ENCODE measurements at places on chromosomes 5 and 9.

- H3K4me3 ChIP-seq, result no peak overlapping the region
- no peaks in the 10 kb centered on the region for H3K27me3 ChIP-seq
- H3K4me1 ChIP-seq, result peaks cover 6% of the 10 kb centered on the region
- no peaks in the 10 kb centered on the region for H3K36me3 ChIP-seq
- peak; percentile 23 for DNase-seq
Observed at GRCh38 chr5:126718236-126718868, 58.6 kb upstream of the LMNB1 start.

- DNase-seq, result no peak
- no peak overlapping the region for H3K27ac ChIP-seq
- no peaks in the 10 kb centered on the region for H3K36me3 ChIP-seq
- no peaks in the 10 kb centered on the region for H3K27me3 ChIP-seq
- H3K4me3 ChIP-seq, result no peak overlapping the region
- peaks cover 5% of the 10 kb centered on the region for H3K4me1 ChIP-seq
Observed at GRCh38 chr5:103890313-103890712, 327.7 kb upstream of the NUDT12 start.

GRCh38 chr5:107487056-107487542 lies 183.6 kb downstream of the EFNA5 start:
- H3K36me3 ChIP-seq, result no peaks in the 10 kb centered on the region
- DNase-seq, result no peak
- no peak overlapping the region for H3K27ac ChIP-seq
- H3K4me3 ChIP-seq, result no peak overlapping the region
- peaks cover 3% of the 10 kb centered on the region for H3K4me1 ChIP-seq

DNA sequence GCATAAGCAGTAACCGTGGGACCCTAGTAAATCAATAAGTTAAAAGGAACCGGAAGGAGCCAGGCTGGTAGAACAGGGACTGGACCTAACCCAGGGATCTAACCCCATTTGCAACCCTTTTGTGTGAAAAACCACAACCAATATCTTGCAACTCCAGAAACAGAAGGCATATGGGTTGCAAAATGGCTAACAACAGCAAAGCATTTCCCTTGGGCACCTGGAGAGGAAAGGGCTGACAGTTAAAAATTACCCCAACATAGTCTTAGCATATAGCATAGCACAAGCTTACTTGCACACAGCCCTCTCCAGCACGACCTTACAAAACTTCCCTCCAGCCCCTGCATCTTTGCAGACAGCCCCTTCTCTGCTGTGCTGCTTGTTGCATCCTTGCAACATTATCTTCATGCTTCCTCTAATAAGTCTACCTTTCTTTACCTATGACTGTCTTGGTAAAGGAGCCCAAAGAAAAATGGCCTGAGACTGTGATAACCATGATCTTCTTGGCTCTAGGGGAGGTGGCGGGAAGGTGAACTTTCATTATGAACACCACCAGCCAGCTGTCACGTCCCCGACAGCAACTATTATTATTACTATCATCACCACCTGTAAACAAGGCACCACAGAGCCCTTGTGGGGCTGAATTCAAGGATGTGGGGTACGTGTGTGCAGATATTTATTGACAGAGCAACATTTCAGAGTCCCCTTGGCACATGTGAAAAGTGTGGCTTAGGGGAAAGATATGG lies 49.8 kb downstream of the PRRC1 start:
- no peaks in the 10 kb centered on the region for H3K36me3 ChIP-seq
- no peak overlapping the region for H3K27ac ChIP-seq
- no peaks in the 10 kb centered on the region for H3K4me1 ChIP-seq

- no peak for DNase-seq
- H3K27me3 ChIP-seq, result no peaks in the 10 kb centered on the region
- H3K27ac ChIP-seq, result no peak overlapping the region
- no peak overlapping the region for H3K4me3 ChIP-seq
- peaks cover 13% of the 10 kb centered on the region for H3K4me1 ChIP-seq
Observed at GRCh38 chr9:90033028-90033650, 428.3 kb downstream of the GADD45G start.

GRCh38 chr9:93875330-93875729 lies 79.8 kb downstream of the BARX1 start:
- no peak overlapping the region for H3K4me3 ChIP-seq
- no peak overlapping the region for H3K27ac ChIP-seq
- no peaks in the 10 kb centered on the region for H3K4me1 ChIP-seq
- DNase-seq, result no peak

- peaks cover 2% of the 10 kb centered on the region for H3K27me3 ChIP-seq
- no peak overlapping the region for H3K4me3 ChIP-seq
- H3K4me1 ChIP-seq, result peaks cover 28% of the 10 kb centered on the region
- H3K27ac ChIP-seq, result no peak overlapping the region
Observed at GRCh38 chr5:67089200-67089725, 107.3 kb downstream of the CD180 start.

GRCh38 chr5:54860321-54860720 lies 125.1 kb downstream of the ESM1 start:
- no peak overlapping the region for H3K27ac ChIP-seq
- H3K27me3 ChIP-seq, result no peaks in the 10 kb centered on the region
- no peak overlapping the region for H3K4me3 ChIP-seq
- H3K36me3 ChIP-seq, result no peaks in the 10 kb centered on the region

DNA sequence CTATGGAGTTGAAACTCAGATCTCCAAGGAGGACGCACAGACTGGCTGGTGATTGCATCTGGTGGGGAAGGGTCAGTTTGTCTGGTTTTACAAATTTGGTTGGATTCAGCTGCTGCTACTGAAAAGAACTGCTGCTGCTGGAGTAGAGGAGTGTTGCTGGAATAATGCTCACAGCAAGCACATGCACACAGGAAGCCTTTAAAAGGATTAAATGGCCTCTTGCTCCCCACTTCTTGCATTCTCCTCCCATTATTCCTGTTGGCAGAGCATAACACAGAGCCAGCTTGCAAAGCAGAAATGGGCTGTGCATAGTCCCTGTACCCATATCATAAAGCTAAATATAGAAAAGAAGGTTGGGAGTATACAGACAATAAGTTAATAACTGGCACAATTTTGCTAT lies 16.6 kb downstream of the ZNF474 start:
- H3K27ac ChIP-seq, result no peak overlapping the region
- peaks cover 2% of the 10 kb centered on the region for H3K4me1 ChIP-seq
- no peak overlapping the region for H3K4me3 ChIP-seq

- H3K27ac ChIP-seq, result no peak overlapping the region
- no peak overlapping the region for H3K4me3 ChIP-seq
- no peak for DNase-seq
- no peaks in the 10 kb centered on the region for H3K4me1 ChIP-seq
- H3K36me3 ChIP-seq, result no peaks in the 10 kb centered on the region
Observed at GRCh38 chr5:73857446-73857845, 231.4 kb downstream of the ARHGEF28 start.

DNA sequence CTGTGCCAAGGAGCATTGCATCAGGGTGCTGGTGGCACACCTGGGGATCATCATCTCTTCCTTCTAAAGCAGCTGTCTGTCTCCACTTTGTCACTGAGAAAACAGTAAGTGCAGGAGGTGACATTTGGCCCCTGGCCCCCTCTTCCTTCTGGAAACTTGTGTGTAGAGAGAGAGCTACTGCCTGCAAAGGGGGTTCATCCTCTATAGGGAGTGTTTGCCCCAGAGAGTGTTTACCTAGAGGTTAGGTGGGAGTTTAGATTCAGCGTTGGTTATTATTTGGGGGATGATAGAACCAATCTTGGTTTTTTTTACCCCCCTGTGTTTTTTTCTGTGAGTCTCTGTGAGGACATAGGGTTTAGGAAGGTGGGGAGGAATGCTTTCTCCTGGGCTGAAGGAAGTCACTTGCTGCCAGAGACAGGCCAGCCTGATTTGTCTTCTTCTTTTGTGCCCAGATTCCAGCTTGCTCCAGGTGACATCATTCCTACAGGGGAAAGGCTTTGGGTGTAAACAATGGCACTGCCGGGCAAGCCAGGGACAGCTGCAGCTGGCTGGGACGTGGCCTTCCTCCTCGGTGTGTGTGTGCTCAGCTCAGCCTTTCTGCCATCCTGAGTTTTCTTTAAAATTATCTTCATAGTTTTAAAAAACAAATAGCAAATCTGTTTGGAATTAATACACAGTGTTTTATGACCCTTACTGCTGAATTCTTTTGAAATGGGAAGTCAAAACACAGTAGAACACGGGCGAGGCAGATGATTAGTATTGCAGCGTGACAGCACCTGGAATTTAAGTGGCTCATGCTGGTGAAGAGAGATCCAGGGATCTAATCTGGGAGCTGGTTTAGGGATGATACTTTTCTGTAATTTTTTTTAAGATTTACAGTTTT lies 24.5 kb downstream of the PRRC2B start:
- peak overlapping the region; percentile 7 for H3K27ac ChIP-seq
- no peaks in the 10 kb centered on the region for H3K27me3 ChIP-seq
- no peak for DNase-seq
- H3K4me1 ChIP-seq, result peaks cover 49% of the 10 kb centered on the region

DNA sequence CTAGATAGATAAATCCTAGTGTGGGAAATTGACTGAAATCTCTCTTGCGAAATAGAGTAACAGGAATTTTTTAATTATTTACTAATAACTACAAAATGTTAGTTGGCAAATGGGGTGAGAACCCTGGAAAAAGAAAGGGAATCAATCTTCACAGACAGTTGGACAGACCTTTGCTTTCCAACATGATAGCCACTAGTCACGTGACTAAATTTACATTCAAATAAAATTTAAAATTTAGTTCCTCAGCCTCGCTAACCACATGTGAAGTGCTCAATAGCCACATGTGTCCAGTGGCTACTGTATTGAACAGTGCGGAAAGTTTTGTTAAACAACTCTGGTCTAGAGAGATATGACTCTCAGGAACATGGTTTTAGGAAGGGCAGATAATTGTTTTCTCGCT lies 289.9 kb upstream of the RASA1 start:
- H3K36me3 ChIP-seq, result no peaks in the 10 kb centered on the region
- no peaks in the 10 kb centered on the region for H3K4me1 ChIP-seq
- DNase-seq, result no peak
- no peaks in the 10 kb centered on the region for H3K27me3 ChIP-seq
- H3K4me3 ChIP-seq, result no peak overlapping the region

- H3K36me3 ChIP-seq, result no peaks in the 10 kb centered on the region
- no peak overlapping the region for H3K27ac ChIP-seq
- no peak for DNase-seq
- no peaks in the 10 kb centered on the region for H3K27me3 ChIP-seq
Observed at GRCh38 chr9:4756420-4756819, 15.4 kb upstream of the AK3 start.

DNA sequence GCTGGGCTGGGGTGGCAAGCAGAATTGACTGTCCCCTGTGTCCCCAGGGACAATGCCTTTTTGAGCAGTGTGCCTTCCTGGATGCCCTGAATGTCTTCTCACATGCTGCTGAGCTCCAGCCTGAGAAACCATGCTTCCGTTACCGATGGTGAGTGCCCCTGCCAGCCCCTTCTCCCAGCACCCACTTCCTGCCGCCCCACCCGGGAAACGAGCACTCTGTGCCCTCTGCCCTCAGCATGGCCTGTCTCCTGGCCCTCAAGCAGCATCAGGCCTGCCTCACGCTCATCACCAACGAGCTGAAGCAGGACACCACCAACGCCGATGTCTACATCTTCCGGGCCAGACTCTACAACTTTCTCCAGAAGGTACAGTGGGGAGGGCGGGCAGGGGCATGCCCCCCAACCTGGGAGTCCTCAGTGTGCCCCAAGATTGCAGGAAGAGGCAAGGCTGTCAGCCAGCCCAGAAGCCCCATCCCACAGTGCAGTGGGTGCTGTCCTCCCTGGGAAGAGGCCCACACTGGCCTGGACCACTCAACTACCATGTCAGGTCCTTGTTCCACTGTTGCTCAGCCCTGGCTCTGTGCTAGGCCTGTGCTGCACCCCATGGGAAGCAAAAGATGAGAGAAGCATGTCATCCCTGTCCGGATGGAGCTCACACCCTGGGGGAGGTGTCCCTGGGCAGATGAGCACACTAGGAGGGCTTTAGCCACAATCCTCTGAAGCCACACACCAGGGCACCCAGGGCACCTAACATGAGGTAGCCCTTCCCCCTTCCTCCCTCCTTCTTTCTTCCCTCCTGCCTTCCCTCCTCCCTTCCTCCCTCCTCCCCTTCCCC lies 4.4 kb downstream of the TTC16 start:
- H3K4me1 ChIP-seq, result peaks cover 7% of the 10 kb centered on the region
- no peak overlapping the region for H3K4me3 ChIP-seq
- peaks cover 21% of the 10 kb centered on the region for H3K27me3 ChIP-seq
- no peak for DNase-seq

DNA sequence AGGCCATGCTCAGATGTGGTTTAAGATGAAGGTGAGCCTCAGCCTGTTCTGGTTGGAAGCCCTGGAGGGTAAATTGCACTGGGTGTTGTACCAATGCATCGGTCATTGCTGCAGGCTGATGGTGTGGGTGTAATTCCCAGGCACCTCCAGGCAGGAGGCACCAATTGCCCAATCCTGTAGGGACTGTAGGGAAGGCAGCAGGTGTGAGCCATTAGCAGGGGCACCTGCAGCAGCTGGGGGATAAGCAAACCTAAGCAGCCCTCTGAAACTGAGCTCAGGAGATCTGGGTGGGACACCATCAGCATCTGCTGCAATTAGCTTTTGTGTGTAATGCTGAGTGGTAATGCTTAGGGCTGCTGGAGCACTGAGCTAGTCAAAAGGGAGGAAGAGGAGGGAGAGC lies 190.1 kb upstream of the TBC1D2 start:
- no peak overlapping the region for H3K27ac ChIP-seq
- no peaks in the 10 kb centered on the region for H3K4me1 ChIP-seq
- DNase-seq, result no peak
- H3K36me3 ChIP-seq, result no peaks in the 10 kb centered on the region
- H3K27me3 ChIP-seq, result no peaks in the 10 kb centered on the region

- peaks cover 16% of the 10 kb centered on the region for H3K36me3 ChIP-seq
- peak overlapping the region; percentile 4 for H3K27ac ChIP-seq
- H3K27me3 ChIP-seq, result no peaks in the 10 kb centered on the region
- peaks cover 19% of the 10 kb centered on the region for H3K4me1 ChIP-seq
Observed at GRCh38 chr5:172766287-172767108, 4.5 kb downstream of the DUSP1 start.

DNA sequence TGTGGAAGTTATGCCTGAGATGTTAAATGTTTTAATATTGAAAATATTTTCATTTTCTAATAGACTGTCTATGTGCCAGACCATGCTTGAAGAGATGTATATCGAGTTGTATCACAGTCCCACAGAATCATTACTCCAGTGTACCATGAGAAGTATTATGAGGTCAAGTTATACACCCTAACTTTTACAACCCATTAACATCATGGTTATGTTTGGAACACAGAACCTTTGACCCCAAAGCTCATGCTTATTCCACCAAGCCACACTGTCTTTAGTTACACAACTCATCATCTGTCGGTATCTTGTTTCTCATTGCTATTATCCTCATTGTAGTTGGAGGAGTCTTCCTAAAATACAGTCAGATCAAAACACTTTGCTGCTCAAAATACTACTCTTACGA lies 248.0 kb downstream of the KCTD16 start:
- H3K27me3 ChIP-seq, result no peaks in the 10 kb centered on the region
- no peaks in the 10 kb centered on the region for H3K36me3 ChIP-seq
- no peak for DNase-seq
- H3K4me1 ChIP-seq, result no peaks in the 10 kb centered on the region
- H3K4me3 ChIP-seq, result no peak overlapping the region
- H3K27ac ChIP-seq, result no peak overlapping the region

GRCh38 chr9:110104261-110104809 lies 103.6 kb downstream of the C9orf152 start:
- H3K4me1 ChIP-seq, result peaks cover 20% of the 10 kb centered on the region
- no peaks in the 10 kb centered on the region for H3K27me3 ChIP-seq
- no peak overlapping the region for H3K4me3 ChIP-seq

Data from neuronal stem cell (in vitro differentiated cells).